ENCODE measurements at places on chromosomes 2 and 18.

DNA sequence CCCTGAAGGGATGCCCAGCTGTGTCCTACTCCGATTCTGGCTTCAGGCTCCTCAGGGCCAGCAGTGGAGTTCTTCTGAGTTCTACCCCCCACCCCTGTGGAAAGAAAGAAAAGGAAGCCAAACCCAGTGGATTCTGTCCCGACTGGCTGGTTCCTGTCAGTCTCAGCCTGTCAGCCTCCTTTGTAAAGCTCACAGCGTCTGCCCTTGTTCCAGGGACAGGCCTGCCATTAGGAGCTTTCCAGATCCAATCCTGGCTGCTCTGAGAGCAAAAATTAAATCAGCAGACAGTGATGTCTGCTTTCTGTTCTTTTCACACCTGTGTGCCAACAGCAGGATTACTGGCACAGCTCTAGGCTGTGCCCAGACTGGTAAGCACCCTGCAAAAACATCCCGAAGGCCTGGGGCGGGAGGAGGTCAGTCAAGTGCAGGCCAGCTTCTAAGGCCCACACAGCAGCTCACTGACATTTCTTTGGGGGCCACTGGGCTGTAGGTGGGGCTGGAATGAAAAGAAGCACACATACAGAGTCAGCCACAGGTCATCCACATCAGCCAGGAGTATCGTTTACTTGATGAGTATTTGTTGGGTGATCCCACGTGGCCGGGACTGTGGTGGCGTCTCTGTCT lies 69.1 kb downstream of the EHD3 start:
- DNase-seq, result no peak

DNA sequence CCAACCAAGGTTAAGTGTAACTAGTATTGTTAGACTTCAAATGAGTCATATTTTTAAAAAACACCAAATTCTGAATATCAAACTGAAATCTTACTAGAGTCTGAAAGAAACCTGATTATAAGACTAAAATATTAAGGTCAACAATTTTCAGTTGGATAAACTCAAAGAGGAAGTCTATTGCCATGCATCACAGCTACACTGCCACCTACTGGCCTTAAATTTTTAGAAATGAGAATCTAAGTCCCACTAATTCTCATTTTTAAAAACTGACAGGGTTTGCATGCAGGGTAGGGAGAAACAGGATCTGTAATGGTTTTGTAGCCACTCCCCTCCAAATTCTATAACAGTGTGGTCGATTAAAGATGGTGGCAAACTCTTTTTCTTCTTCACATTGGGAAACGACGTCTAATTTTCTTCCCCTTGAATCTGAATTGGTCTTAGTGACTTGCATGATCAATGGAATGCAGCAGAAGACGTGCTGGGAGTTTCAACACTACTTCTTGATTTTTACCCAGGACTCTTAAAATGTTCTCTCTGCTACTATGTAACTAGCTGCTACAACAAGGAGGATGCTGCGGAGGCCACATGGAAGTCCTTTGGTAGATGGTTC lies 176.1 kb upstream of the SESTD1 start:
- no peak for DNase-seq

GRCh38 chr2:16604236-16604635 lies 61.4 kb downstream of the CYRIA start:
- no peak for DNase-seq

GRCh38 chr2:69499966-69500365 lies 62.7 kb upstream of the NFU1 start:
- no peak for DNase-seq

GRCh38 chr2:10620481-10620880 lies 69.3 kb downstream of the NOL10 start:
- no peak for DNase-seq

DNA sequence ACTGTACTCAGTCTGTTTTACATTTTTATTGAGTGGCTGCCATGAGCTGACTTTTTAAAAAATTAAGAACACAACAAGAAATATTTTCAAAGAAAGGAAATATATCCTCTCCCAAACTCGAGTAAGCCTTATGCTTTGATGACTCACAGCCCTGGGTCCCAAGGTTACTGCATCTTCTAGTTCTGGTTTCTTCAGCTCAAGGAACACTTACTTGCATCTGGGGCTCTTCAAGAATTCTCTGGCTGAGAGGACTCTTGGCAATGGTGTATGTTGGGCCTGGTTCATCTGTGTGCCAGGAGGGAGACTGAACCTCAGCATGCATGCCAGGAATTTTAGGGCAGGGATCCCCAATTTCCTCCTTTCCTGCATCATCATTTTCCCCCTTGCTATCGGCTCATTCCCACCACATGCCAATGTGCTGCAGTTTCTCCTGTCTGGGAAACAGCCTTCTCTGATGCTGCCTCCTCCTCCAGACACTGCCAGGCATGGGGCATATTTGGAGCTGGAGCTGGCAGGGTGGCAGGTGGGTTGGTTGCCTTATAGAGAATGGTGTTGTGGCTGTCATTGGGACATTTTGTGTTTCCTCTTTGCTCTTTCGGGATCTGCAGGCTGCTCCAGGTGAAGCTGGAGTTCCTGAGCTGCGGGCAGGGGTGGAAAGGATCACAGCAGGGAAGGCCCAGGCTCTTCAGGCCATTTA lies 192.2 kb upstream of the HS6ST1 start:
- DNase-seq, result no peak

- no peak for DNase-seq
Measured at GRCh38 chr2:61450144-61450543, 20.7 kb downstream of the USP34 start.

DNA sequence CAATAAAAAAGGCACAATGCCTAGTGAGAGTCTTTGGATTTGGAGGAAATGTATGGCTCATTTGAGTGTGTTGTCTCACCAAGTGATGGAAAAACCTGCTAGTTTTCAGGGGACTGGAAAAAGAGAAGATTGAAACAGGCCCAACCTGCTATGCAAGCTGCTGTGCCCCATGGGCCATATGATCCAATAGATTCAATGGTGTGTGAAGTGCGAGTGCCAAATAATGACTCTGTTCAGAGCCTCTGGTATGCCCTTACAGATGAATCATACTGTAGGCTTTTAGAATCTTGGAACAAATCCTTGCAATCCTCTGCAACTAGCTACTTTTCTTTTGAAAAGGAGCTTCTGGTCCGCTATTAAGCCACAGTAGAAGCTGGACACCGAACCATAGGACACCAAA lies 529.8 kb upstream of the CNTNAP5 start:
- DNase-seq, result no peak

DNA sequence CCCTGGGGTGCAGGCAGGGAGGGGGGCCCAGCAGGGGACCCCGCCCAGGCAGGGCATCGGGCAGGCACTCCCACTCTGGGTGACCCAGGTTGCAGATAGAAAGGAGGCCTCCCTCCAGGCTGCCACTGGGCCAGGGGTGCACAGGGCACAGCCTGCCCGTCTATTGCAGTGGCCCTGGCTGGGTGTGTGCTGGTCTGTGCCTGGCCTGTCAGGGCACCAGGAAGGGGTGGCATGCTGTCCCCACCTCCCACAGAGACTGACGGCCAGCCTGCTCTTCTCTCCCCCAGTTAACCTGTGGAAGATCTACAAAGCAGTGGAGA lies 12.9 kb downstream of the ARID5A start:
- no peak for DNase-seq

GRCh38 chr2:215403441-215404347 lies 32.2 kb downstream of the FN1 start:
- no peak for DNase-seq

- DNase-seq, result no peak
Measured at GRCh38 chr2:108924580-108925251, 64.3 kb downstream of the EDAR start.

- DNase-seq, result no peak
Measured at GRCh38 chr2:195594248-195594647, 62.8 kb upstream of the SLC39A10 start.

- DNase-seq, result no peak
Measured at GRCh38 chr2:30627151-30627550, 180.1 kb downstream of the CAPN13 start.

- DNase-seq, result no peak
Measured at GRCh38 chr2:224586127-224586695, 1.0 kb upstream of the CUL3 start.

GRCh38 chr2:10775021-10775780 lies 37.4 kb downstream of the PDIA6 start:
- no peak for DNase-seq

GRCh38 chr18:21593540-21594257 lies 6.8 kb downstream of the ESCO1 start:
- peak; percentile 12 for DNase-seq

DNA sequence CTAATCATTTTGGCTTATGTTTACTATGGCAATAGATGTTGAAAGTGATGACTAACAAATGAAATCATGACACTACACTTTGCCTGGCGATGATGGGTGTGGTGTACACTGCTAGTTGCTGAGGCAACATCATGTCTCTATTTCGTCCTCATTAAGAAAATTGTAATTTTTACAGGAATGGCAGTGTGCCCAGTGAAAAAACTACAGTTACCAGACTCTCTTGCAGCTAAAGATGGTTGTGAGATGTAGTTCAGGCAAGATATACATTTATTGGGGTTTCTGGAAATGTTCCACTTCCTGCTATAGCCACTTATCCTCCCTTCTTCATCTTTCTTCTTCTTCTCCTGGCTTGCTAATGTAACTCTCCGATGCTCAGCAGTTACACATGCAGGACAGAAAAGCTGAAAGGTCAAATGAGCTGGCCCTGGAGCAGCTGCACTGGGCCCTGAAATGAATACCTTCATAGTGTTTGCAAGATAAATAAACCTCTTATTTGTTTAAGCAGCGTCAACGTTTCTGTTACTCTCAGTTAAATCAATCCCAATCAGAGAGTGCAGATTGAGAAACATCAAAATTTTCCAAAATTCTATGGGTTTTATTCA lies 46.0 kb downstream of the SOCS6 start:
- no peak for DNase-seq

GRCh38 chr2:176115883-176116813 lies at the start of gene HOXD10:
Gene HOXD10 (plus strand): TSS chr2:176116778. CDS start chr2:176116834, 56 bp downstream.
- DNase-seq, result no peak

GRCh38 chr2:158963071-158963470 lies 5.4 kb upstream of the TANC1 start:
- DNase-seq, result no peak

- DNase-seq, result no peak
Measured at GRCh38 chr2:173388795-173389194, 34.1 kb downstream of the CDCA7 start.

DNA sequence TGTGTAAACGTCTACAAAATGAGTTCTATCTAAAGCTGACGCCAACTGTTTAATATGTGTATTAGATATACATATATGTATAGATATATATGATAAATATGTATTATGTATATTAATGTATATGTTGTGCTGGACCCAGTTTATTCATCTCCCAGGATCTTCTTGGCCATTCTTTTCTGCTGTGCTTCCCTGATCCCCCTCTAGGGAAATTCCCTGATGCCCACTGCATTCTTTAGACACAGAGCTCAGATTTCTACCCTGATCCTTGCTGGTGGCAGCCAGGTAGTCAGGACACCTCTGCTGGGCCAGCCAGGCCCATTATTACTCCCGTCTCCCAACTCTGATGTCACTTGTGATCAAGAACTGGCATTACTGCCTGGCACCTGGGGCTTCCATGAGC lies 292.0 kb downstream of the PTPRM start:
- no peak for DNase-seq

- DNase-seq, result peak; percentile 70
Measured at GRCh38 chr2:162073888-162074631, at the start of gene DPP4. Gene DPP4 (minus strand): TSS chr2:162074215. CDS start chr2:162073981, 234 bp downstream.

GRCh38 chr2:170503971-170504809 lies 210.9 kb upstream of the SP5 start:
- no peak for DNase-seq

- no peak for DNase-seq
Measured at GRCh38 chr18:65091744-65092329, 659.0 kb upstream of the CDH7 start.

GRCh38 chr2:136444323-136444722 lies 321.0 kb upstream of the THSD7B start:
- no peak for DNase-seq

GRCh38 chr18:12406371-12407111 lies 1.2 kb upstream of the PRELID3A start:
- DNase-seq, result no peak

- no peak for DNase-seq
Measured at GRCh38 chr2:131039101-131039440, 54.2 kb downstream of the FAM168B start.

GRCh38 chr2:174846941-174847938 lies 83.0 kb upstream of the CHRNA1 start:
- DNase-seq, result no peak

DNA sequence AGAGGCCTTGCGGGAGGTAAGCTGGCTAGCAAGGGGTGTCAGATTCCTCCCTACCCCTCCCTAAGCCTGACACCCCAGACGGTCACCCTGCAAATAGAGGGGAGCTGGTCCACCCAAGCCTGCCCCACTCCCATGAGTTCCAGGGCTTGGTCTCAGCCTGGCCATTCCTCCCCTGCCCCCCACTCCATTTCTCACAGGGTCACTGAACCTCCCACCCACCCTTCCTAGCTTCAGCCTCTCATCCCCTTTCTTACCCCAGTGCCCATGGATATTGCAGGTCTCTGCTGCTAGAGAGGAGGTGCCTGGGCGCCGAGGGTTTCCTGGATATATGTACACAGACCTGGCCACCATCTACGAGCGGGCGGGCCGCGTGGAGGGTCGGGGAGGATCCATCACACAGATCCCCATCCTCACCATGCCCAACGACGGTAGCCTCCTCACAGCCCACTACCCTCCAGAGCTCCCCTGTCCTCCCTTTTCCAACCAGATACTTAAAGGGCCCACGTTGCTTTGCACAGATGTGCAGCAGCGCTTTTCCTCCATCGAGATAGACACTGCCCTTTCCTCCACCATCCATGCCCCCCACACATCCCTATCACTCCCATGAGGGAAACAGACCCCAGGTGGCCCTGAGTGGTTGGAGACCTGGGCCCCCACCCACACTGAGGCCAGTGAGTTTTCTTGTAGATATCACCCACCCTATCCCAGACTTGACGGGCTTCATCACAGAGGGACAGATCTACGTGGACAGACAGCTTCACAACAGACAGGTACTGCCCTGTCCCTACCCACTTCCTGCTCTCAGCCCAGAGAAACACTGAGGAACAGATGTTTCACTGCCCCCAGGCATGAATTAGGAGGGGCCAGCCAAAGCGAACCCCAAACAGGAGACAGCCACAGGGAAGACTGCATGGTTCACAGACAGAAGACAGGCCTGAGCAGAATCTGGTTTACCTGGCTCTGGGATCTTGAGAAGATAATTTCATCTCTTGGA lies 15.2 kb upstream of the ANKRD53 start:
- no peak for DNase-seq

- no peak for DNase-seq
Measured at GRCh38 chr2:4180631-4181030, 477.3 kb downstream of the DCDC2C start.

DNA sequence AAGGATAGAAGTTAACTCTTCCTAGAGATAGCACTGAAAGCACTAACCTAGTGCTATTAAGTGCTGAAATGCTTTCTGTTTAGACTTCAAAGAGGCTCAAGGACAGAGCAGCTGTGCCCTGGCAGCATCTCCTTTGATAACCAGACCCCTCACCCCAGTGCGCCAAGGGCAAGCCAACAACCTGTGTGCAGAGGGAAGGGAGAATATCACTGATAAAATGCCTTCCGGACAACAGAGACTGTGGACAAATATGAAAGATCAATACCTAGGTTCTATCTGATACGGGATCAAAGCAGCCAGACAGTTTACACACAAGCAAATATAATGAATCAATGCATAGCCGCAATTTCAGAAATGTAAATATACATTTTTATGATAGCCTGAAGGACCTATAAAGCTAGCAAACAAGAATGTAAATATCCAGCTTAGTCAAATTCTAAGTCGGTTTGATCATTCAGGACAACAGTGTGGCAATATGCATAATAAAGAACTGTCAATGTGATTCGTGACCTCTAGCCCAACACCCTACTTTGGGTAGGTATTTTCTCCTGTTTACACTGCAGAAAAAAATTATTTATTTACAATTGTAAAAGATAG lies 91.8 kb upstream of the RFX8 start:
- DNase-seq, result no peak

All from stimulated activated CD4-positive, alpha-beta T cell treated with anti-CD3 and anti-CD28 coated beads, Interleukin-15, amount 100 ng/mL, for 24 hours (primary cell).